ENCODE measurements at places on chromosomes 3 and 15.

GRCh38 chr15:98025237-98025636, 64.7 kb downstream of the ARRDC4 start:
- peak; percentile 42 for DNase-seq

- no peak for DNase-seq
These were observed 873.5 kb downstream of the OTOL1 start for GRCh38 chr3:162370141-162370540.

GRCh38 chr3:43531835-43532234, 90.0 kb downstream of the ANO10 start:
- DNase-seq, result no peak

DNA sequence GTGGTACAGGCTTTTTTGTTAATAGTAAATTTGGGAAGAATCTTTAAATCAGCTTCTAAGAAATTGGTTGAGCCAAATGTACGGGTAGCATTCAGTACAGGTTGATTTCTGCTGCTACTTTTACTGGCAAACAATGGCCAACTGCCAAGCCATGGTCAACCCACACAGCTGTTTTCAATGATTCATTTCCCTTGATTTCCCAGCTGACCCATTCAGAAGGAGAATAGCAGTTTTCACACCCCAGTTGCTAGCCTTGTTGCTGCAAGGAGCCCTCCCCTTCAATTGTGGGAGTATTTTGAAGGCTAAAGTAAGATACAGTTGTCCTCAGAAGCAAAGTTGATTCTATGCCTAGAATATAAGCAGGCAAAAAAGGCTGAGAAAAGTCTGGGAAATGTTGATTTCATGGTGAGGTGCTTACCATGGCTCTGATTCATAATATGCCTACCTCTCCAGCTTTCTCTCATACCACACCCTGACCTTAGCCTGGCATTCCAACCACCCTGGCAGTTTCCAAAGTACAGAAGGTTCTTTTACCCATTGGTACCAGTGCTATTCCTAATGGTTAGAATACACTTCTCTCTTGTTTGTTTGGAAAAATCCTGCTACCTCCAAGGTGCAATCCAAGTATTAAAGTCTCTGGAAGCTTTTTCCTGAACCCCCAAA, 320.3 kb upstream of the TGFBR2 start:
- no peak for DNase-seq

DNA sequence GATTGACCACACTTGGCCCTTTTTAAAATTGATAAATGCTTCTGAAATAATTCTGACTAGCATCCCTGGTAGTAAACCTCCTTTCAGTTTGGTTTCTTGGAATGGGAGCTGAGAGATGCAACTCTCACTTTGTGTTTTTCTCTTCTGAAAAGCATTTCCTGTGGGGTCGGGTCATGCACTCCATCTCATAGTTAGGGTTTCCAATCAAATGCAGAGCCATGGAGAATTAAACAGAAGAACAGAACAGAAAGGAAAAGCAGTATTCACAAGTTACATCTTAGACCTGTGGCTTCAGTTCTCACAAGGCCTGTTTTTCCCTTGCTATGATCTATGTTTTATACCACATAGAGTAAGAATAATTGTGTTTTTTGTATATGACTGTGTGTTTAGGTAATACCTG, 39.7 kb downstream of the SENP2 start:
- DNase-seq, result no peak

GRCh38 chr3:9116336-9116735, 133.1 kb downstream of the SRGAP3 start:
- no peak for DNase-seq

- DNase-seq, result no peak
These were observed 4.3 kb downstream of the RHOV start for GRCh38 chr15:40869686-40870085.

DNA sequence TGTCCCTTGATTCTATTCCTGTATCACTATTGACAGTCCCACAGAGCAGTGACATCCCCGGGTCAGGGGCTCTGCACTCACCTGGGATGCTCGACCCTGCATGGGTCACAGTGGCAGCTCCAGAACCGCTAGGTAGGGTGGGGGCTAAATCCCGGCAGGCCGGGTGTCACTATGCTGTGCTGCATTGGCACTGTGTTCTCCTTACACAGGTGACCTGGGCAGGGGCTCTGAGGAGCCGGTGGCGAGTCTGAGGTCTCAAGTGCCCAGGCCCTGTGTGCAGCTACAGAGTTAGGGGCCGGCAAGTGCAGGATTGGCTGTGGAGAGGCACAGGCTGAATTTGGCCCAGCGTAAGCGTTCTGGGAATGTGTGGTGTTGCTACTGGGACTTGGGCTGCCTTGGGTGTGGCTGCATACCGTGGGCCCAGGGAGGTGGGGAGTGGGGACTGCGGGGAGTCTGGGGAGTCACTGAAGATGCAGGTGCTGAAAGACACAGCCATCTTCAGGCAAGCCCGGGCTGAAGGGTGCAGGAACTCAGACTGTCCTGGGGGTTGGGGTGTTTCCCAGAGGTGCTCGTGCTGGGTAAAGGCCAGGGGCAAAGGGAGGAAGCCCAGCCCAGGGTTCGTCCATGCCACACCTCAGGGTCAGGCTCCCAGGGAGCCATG, 102.6 kb upstream of the PRR20G start:
- no peak for DNase-seq

GRCh38 chr3:192931825-192932224, 14.2 kb upstream of the MB21D2 start:
- no peak for DNase-seq

GRCh38 chr15:52362497-52362896, 66.9 kb upstream of the MYO5C start:
- no peak for DNase-seq

DNA sequence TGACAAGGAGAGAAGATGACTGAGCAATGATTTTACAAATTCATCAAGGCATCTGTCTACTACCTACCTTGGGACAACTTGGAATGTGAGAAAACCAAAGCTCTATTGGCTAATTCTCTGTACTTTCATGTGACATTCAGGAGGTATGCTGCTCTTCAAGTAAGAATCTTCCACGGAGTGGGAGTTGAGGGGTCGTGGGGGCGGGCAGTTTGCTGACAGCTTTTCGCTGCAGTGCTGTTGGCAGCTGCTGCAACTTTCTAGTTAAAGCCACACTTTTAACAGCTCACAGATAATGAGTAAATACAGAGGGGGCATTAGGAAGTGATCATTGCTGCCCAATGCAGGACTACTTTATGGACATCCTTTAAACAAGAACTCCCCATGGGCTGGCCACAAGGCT, 22.3 kb downstream of the CLDN1 start:
- DNase-seq, result no peak

DNA sequence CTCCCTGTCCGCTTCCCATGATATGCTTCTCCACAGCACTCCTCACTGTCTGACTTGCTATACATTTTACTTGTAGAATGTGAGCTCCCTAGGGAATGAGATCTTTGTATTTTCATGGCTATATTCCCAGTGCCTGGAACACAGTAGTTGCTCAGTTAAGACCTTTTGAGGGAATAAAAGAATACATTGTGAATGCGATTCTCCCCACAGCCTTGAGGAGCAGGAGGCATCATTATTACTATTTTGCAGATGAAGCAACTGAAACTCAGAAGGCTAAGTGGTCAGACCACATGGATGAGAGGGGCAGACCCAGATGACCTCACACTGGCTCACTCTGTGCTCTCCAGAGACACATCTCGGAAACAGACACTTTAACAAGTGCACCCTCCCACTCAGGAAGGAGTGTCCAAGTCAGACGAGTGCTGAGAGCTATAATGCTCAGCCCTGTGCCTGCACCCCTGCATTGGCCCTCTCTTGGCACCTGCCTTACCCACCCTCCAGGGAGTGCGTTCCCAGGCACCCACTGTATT, 46.8 kb downstream of the SST start:
- DNase-seq, result no peak

GRCh38 chr3:40427045-40427669, 30.0 kb upstream of the RPL14 start:
- DNase-seq, result no peak

- no peak for DNase-seq
These were observed 169.4 kb downstream of the FNDC3B start for GRCh38 chr3:172208586-172209332.

DNA sequence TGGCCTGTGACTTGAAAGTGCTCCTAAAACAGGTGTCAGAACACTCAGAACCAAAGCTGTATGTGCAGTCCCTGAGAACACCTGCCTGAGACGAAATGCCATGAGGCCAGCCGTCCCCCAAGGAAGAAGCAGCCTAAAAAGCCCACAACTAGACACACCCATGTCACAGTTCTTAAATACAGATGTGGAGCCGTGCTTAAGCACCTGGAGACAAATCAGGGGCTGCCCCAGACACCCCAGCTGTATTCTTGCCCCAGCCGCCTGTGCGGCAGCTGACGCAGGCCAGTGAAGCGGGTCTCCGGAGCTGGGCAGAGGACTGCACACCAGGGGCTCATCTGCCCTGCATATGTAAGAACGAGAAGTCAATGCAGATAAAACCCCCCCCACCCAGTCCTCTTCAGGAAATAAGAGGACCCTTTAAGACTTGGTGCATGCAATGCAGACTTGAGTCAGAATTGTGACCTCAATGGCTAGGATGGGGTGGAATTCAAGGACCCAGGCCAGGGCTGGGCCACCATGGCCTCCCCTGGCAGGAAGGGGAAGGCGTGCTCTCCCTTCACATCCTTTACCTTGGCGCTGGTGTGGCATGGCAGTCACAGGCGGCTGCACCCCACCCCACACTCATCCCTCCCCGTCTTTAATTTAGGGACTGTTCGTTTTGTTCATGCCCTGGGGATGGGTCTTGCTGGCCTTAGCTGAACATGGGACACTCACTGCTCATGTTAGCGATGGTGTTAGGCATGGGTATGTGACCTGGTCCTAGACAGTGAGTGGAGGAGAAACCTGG, 27.7 kb upstream of the PLXNA1 start:
- no peak for DNase-seq

DNA sequence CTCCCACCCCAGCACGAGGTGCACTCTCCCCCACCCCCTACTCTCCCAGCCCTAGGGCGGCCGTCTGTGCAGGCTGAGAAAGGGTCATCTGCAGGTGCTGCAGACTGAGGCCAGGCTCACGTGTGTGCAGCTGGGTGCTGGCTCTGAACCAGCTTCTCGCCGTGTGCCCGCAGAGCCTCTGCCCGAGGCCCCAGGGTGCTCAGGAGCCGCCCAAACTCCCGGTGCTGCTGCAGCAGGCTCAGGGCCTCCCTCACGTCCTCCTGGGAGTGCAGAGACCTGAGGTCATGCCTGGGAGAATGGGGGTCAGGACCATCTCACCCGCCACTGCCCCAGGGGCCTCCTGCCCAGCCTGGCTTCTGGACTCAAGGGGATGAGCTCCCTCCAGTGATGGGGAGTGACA, 17.2 kb downstream of the SPTBN5 start:
- DNase-seq, result no peak

DNA sequence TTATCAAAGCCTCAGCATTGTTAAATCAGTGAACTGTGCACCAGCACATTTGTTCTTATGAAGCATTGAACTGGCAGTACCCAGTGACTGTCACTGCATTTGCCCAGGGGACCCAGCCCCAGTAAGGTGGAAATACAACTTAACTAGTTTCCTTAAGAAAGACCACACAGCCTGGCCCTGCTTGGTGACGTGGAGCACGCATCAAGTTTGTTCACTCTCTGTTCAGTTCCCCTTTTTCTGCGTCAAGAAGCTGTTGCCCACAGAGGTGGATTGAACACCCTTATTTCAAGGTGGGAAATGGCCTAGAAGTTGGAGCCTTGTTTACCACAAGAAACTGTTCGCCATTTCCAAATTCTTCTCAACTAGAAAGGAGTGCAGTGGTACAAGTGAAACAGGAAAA, 69.9 kb upstream of the AGBL1 start:
- no peak for DNase-seq

DNA sequence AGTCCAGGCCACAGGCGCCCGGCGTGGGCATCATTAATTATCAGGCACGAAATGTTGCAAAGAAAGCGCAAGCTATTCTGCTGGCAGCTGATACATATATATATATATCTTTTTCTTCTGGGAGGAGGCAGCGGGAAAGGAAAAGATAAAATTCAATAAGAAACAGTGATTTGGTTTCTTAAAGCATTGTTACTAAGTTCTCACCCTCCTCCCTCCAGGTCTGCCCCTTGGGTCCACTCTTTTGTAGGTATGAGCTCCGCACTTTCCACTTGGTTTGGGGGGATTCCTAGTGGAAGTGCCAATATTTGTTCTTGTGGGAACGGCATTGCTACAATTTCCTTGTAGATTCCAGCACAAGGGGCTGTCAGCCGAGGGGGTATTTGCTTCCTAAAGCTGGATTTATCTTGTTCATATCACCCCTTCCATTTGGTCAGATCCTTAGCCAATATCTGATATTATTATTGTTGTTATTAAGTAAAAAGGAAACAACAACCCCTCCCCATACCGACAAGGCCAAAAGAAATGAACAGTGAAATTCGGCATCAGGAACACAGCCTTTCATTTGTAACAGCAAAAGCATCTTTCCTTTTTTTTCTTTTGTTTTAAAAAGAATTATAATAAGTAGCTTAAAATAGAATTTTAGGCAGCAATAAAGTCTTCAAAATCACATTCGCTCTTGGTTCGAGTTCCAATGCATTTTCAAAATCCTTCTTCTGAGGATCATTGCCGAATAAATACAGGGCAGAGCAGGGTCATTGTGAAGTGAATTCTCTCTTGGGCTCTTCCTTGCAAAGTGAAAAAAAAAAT, 15.6 kb downstream of the ZIC1 start:
- no peak for DNase-seq

- no peak for DNase-seq
These were observed 252.4 kb upstream of the HES1 start for GRCh38 chr3:193883551-193883950.

GRCh38 chr15:27774191-27774590, 324.9 kb downstream of the OCA2 start:
- peak; percentile 91 for DNase-seq

DNA sequence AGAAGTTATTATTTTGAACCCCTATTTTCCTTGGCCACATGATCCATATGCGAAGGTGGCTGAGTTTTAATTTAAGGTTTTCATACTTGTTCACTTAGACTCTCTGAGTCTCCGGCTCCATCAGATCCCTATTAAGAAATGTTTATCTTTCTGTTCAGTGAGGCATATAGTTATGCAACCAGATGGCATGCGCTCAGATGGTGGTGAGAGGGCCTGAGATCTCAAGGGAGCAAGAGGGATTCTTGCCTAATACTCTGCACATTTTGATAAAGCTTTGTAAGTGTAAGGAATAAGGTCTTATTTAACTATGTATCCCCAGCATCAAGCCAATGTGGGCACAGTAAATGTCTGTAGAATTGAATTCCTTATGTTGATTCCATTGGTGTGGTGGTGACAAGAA, 78.9 kb upstream of the DPH6 start:
- no peak for DNase-seq

DNA sequence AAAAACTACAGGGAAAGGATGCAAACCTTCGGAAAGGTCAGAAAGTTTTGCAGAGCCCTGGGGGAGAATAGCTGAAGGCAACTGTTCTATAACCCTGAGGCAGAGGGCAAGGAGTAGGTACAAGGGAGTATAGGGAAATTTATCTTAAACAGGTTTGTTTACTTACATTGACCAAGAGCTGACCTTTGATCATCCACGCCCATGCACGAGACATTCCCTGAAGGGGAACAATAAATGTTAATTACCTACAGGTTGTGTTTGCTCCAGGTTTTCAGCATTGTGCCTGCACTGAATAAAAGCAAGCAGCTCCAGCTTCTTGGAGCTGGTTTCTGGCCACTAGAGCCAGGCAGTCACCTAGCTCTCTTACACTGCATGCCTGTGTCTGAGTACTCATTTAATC, 524.5 kb upstream of the TGFBR2 start:
- no peak for DNase-seq

All from esophagus muscularis mucosa (tissue), 4 donors.